ENCODE measurements at places on chromosomes 7 and 10. TPM values are rescaled to one million over a fixed set of nuclear protein-coding genes. Genes with fewer than 3 reads are reported as not detected.

Gene MLXIPL
- total RNA-seq = not detected

Gene GNAT3
- total RNA-seq = not detected

Gene RAMP3
- not detected for total RNA-seq

Gene SLC13A4
- total RNA-seq = 0.08 TPM

Gene NUPR2
- not detected for total RNA-seq

Gene GIGYF1
- 7.0 TPM for total RNA-seq

Gene SMNDC1
- 6.4 TPM for total RNA-seq

Gene STARD3NL
- total RNA-seq = 71.0 TPM

Gene LIPM
- not detected for total RNA-seq

Gene CPVL
- total RNA-seq = 1.9 TPM

Gene ASL
- 35.6 TPM for total RNA-seq
